Epithelial cell of prostate (primary cell): ENCODE measurements at places on chromosomes 11 and 22.

DNA sequence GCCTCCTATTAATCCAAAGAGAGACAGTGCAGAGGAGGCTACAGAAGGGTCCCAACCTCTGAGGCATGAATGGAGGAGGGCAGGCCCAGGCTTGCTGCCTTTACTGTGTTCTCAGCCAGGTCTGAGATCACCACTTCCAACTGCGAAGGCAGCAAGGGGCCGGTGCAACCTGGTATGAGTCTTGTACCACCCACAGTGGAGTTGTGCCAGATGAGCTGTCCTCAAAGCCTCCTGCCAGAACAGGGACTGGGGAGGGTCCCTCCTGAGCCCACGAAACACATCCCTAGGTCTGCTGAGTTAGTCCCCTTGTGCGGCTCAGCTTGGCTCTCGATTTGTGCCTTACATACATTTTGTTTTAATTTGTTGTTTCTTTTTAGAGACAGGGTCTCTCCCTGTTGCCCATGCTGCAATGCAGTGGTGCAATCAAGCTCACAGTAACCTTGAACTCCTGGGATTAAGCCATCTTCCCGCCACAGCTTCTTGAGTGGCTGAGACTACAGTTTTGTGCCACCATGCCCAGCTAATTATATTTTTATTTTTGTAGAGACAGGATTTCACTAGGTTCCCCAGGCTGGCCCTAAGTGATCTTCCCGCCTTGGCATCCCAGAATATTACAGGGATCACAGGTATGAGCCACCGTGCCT is 9.3 kb downstream of the MIF start:
- peak; percentile 70 for DNase-seq

GRCh38 chr11:124807201-124807600 is 7.0 kb upstream of the MSANTD2 start:
- no peak for DNase-seq

- no peak for DNase-seq
These were observed 49.9 kb downstream of the ALX4 start for GRCh38 chr11:44260081-44260480.

- no peak for DNase-seq
These were observed 399.2 kb upstream of the NARS2 start for GRCh38 chr11:78973876-78974275.

DNA sequence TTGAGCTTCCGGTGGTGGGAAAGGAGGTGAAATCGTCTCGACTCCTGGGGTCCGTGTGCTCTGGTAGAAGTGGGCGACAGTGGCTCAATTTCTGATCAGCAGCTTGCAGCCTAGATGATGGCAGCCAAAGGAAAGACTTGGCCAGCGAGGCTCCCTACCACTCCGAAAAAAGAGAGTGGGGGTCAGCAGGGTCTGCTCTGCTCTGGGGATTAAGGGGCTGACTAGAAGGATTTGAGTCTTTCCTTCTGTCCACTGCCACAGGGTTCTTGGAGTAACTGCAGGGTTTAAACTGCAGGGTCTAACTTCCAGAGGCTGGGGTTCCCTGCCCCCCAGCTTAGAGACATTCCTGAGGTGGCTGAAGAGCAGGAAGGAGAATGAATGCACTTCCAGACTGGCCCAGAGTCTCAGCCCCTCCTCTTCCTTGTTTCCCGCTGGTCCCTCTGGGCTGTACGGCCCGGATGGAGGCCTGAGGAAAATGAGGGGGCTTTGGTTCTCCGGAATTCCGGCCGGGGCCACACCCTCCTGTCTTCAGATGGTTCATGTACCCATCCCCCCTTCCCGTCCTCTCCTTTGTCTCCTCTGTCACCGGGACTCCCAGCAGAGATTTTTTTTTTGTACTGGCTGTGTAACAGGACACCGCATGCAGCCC is 907 bp downstream of the SERPINH1 start:
- DNase-seq, result no peak
